ENCODE measurements at places on chromosomes 12 and 14. TPM values are rescaled to one million over a fixed set of nuclear protein-coding genes. Genes with fewer than 3 reads are reported as not detected.

The SERPINA6 gene
- total RNA-seq, result not detected

The CELA1 gene
- total RNA-seq, result not detected

The TRMT5 gene
- total RNA-seq, result 12.4 TPM

The SLC16A7 gene
- total RNA-seq, result 26.0 TPM

The RPGRIP1 gene
- total RNA-seq, result 1.3 TPM

DNA sequence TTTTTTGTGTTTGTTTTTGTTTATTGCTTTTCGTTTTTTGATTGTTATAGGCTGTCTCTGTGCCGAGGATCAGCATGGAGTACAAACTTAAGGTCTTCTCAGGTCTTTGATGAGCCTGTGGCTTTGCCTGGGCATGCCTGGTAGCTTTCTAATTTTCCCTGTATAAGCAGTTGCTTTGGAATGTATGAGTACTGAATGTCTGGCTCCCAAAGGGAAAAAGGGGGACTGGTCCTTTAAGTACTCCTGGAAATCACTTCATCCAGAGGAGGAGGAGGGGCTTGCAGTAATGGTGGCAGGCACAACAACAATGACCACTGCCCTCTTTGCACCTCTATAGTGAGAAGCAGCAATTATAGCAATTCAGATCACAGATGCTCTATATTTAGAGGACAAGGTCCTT, 67.6 kb upstream of the TTC7B start:
- H3K27ac ChIP-seq, result no peak overlapping the region
- DNase-seq, result no peak
- no peaks in the 10 kb centered on the region for H3K36me3 ChIP-seq
- no peaks in the 10 kb centered on the region for H3K27me3 ChIP-seq

DNA sequence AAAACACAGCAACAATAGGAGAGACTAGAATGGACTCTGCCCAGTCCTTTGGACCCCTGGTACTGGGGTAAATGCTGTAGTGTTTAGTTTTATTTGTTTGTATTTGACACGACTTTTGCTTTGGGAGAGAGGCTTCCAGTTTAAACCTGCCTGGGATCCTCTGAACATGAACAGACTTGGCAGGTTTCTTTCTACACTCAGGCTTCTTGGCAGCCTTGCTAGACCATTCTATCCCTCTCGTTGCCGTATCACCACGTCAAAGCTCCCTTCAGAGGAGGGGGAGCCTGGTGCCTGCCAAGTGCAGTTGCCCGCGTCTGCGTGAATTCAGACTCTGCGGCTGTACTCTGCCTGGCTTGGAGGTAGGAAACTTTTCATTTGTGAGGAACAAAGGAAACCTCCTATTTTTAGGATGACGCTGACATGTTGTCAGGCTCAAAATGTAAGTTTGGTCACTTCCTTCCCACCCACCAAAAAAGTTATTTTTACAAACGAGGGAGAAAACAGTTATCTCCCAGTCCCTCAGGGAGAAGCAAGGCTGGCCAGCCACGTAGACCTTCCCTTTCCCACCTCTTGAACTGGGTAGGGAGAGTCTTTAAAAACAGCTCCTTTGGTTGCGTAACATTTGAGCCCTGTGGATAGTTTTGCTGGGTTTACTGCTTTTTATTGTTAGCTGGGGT, 25.9 kb downstream of the CD9 start:
- H3K27ac ChIP-seq, result peak overlapping the region; percentile 89
- peaks cover 52% of the 10 kb centered on the region for H3K4me1 ChIP-seq
- DNase-seq, result no peak
- no peak overlapping the region for H3K4me3 ChIP-seq
- H3K36me3 ChIP-seq, result peaks cover 23% of the 10 kb centered on the region

DNA sequence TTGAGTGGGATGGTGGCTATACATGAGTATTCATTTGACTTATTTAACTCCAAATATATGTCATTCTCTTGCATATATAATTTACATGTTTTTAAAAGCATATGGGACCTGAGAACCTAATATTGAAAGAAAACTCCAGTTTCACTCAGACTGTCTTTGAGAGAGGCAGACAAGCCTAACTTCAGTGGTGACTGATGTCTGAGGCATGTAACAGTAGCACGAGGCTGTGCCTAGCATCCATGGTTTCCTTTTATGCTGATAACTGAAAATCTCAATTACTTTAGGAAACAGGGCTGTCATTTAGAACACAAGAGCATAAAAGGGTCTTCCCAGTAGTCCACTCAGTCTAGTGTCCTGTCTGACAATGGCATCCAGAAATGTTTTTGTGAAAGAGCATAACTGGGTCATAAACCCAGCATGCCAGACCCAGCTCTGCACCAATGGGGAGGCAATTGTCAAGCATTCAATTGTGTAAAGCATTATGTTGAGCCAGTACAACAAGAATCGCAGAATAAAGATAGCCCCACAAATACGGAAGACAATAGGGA, 24.3 kb downstream of the MAPK1IP1L start:
- no peak overlapping the region for H3K27ac ChIP-seq
- no peak overlapping the region for H3K4me3 ChIP-seq
- no peak for DNase-seq
- H3K4me1 ChIP-seq, result peaks cover 21% of the 10 kb centered on the region
- no peaks in the 10 kb centered on the region for H3K27me3 ChIP-seq
- H3K36me3 ChIP-seq, result no peaks in the 10 kb centered on the region

- H3K36me3 ChIP-seq, result peaks cover 8% of the 10 kb centered on the region
- peak overlapping the region; percentile 79 for H3K4me3 ChIP-seq
- DNase-seq, result peak; percentile 76
- peaks cover 45% of the 10 kb centered on the region for H3K4me1 ChIP-seq
- H3K27ac ChIP-seq, result peak overlapping the region; percentile 100
Measured at GRCh38 chr12:57086493-57087009, 2.4 kb upstream of the NAB2 start.

- H3K27me3 ChIP-seq, result no peaks in the 10 kb centered on the region
- peaks cover 94% of the 10 kb centered on the region for H3K4me1 ChIP-seq
- H3K4me3 ChIP-seq, result no peak overlapping the region
Measured at GRCh38 chr14:69624136-69624535, 12.7 kb downstream of the SUSD6 start.

DNA sequence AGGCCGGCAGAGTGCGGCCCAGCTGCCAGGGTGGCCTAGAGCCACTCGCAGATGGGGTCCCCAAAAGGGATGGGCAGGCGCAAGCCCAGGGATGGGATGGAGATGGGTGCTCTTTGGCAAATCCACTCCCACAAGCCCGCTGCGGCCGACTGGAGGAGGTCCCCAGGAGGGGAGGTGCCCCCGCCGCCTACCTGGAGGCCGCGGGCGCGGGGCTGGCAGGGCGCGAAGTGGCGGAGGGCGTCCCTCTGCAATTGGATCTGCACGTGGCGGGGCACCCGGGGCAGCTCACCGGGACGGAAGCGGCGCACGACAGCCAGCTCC, 730 bp downstream of the PPP1R3E start:
- H3K27me3 ChIP-seq, result no peaks in the 10 kb centered on the region
- H3K36me3 ChIP-seq, result peaks cover 17% of the 10 kb centered on the region
- H3K4me3 ChIP-seq, result peak overlapping the region; percentile 90
- peaks cover 16% of the 10 kb centered on the region for H3K4me1 ChIP-seq
- peak overlapping the region; percentile 99 for H3K27ac ChIP-seq
- no peak for DNase-seq

- DNase-seq, result no peak
- no peaks in the 10 kb centered on the region for H3K36me3 ChIP-seq
- H3K4me3 ChIP-seq, result no peak overlapping the region
- H3K4me1 ChIP-seq, result peaks cover 5% of the 10 kb centered on the region
- no peak overlapping the region for H3K27ac ChIP-seq
Measured at GRCh38 chr12:52692254-52692653, 11.1 kb downstream of the KRT77 start.

GRCh38 chr12:1456885-1457284, 137.5 kb downstream of the FBXL14 start:
- DNase-seq, result no peak
- no peak overlapping the region for H3K4me3 ChIP-seq
- H3K27ac ChIP-seq, result no peak overlapping the region

- no peaks in the 10 kb centered on the region for H3K27me3 ChIP-seq
- no peaks in the 10 kb centered on the region for H3K36me3 ChIP-seq
- no peak overlapping the region for H3K27ac ChIP-seq
- no peak for DNase-seq
Measured at GRCh38 chr12:78470354-78471195, 394.0 kb upstream of the SYT1 start.

GRCh38 chr12:98808243-98808875, 163.3 kb downstream of the APAF1 start:
- H3K4me3 ChIP-seq, result no peak overlapping the region
- no peaks in the 10 kb centered on the region for H3K36me3 ChIP-seq
- no peaks in the 10 kb centered on the region for H3K4me1 ChIP-seq
- no peak for DNase-seq
- no peaks in the 10 kb centered on the region for H3K27me3 ChIP-seq

Measured in left lung (tissue), 14 donors.